ENCODE measurements at places on chromosomes 3 and 15. TPM values are rescaled to one million over a fixed set of nuclear protein-coding genes. Genes with fewer than 3 reads are reported as not detected.

Gene SEMA6D
- total RNA-seq = 17.1 TPM

Gene HEG1
- 33.9 TPM for total RNA-seq

Gene LDHAL6B
- total RNA-seq = 3.6 TPM

Gene MKRN3
- 13.5 TPM for total RNA-seq

Gene CCDC12
- total RNA-seq = 17.3 TPM

Gene RTP4
- total RNA-seq = 0.72 TPM

Gene ZPLD1
- 3.6 TPM for total RNA-seq

Gene CAND2
- 2.9 TPM for total RNA-seq

Gene KNG1
- total RNA-seq = 1.4 TPM

Gene DNAH12
- 0.48 TPM for total RNA-seq

Gene RETNLB
- not detected for total RNA-seq

Gene SLC28A2
- total RNA-seq = not detected

Gene CPB1
- total RNA-seq = 4.6 TPM

Gene UNC13C
- 20.0 TPM for total RNA-seq

Gene MESP2
- total RNA-seq = not detected

Gene ILDR1
- 3.4 TPM for total RNA-seq

Gene CASR
- 1.4 TPM for total RNA-seq

Gene PDZRN3
- 98.0 TPM for total RNA-seq

Gene NPAP1
- total RNA-seq = 2.4 TPM

Gene ROBO2
- 13.2 TPM for total RNA-seq

Gene OXTR
- 57.5 TPM for total RNA-seq

Gene TP63
- total RNA-seq = 16.4 TPM

Gene CCR8
- 18.3 TPM for total RNA-seq

Gene ACSBG1
- total RNA-seq = 1.2 TPM

Gene MAGEF1
- total RNA-seq = 29.4 TPM

Gene TMEM158
- total RNA-seq = 72.2 TPM

Gene COL7A1
- 65.0 TPM for total RNA-seq

Gene PLA2G4E
- total RNA-seq = 0.72 TPM

Gene SNX22
- total RNA-seq = 4.1 TPM

Gene ZFAND6
- 180 TPM for total RNA-seq

Gene GOLGA8N
- total RNA-seq = 14.7 TPM

Gene TEX55
- not detected for total RNA-seq

Gene HTR3E
- total RNA-seq = 0.72 TPM

Gene IL5RA
- 3.9 TPM for total RNA-seq

Gene CBLB
- total RNA-seq = 25.5 TPM

Gene DUOXA1
- 3.1 TPM for total RNA-seq

Gene GOLGA6B
- total RNA-seq = not detected

Gene TM6SF1
- total RNA-seq = 4.6 TPM

Gene PRR20G
- 3.9 TPM for total RNA-seq

Gene INKA1
- total RNA-seq = 7.7 TPM

Gene C3orf22
- total RNA-seq = 1.7 TPM

Gene SLC6A6
- total RNA-seq = 19.3 TPM

Gene IL17RC
- total RNA-seq = 39.2 TPM

Gene TIMP4
- total RNA-seq = 6.7 TPM

Gene MYZAP
- total RNA-seq = not detected

Gene SERINC4
- not detected for total RNA-seq

Gene EPHB3
- 40.0 TPM for total RNA-seq

Gene EXD1
- total RNA-seq = 1.4 TPM

Gene CPLX3
- total RNA-seq = 0.72 TPM

Gene TAGLN3
- total RNA-seq = not detected

Gene RHOV
- 3.6 TPM for total RNA-seq

Gene C2CD4B
- total RNA-seq = not detected

Gene HES1
- 10.1 TPM for total RNA-seq

Gene ISLR
- total RNA-seq = 95.1 TPM

Gene FOXB1
- 1.2 TPM for total RNA-seq

Data from umbilical cord (tissue), 2 donors.